ENCODE measurements at places on chromosomes 1 and 21. TPM values are rescaled to one million over a fixed set of nuclear protein-coding genes. Genes with fewer than 3 reads are reported as not detected.

RRP1 gene
- 34.7 TPM for total RNA-seq

TRAF3IP3 gene
- total RNA-seq = not detected

RNU1-3 gene
- not detected for total RNA-seq

CALML6 gene
- total RNA-seq = not detected
